ENCODE measurements at places on chromosomes 4 and X.

DNA sequence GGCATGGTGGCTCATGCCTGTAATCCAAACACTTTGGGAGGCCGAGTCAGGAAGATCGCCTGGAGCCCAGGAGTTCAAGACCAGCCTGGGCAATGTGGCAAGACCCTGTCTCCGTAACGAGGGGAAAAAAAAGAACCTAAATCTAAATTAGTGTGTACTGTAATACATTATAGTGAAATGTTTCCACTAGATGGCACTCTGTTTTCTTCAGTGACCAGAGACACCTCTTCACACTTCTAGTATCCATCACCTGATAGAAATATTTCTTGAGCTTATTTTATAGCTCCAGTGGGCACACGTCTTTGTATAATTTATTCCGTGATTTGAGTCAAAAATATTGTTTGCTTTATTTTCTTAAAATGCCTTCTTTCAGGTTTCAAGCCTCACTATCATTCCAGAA, 600.9 kb upstream of the DIPK2B start:
- no peak for DNase-seq

GRCh38 chr4:57233386-57233785, 123.2 kb upstream of the IGFBP7 start:
- no peak for DNase-seq

DNA sequence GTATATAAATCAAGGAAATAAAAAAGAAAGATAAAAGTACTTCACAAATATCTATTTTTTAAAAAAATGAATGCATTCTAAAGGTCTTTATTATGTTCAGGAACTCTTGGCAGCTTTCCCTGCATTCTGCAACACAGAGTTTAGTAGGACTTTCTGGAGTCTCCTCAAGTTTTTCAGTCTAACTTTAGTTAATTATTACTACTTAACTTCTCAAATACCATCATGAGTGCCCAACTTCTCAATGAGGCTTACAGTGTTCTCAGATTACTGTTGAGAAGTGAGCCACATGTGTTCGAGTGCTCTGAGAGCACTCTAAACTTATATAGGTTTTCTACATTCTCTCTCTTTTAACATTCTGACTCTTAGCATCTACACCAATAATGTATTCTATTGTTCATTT, 1852.9 kb upstream of the PCDH10 start:
- no peak for DNase-seq

DNA sequence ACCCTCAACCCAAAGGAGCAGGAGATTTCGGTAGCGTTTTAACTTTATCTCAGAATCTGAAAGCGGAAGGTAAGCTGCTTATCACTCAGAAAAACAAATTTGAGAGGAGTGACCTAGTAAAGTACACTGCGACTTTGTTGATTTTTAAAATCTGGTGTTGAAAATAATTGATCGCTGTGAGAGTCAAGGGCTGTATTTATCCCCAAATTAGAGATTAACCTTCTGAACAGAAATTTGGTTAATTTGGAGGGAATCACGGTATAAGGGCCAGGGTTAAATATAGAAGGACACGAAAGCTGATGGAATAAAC, 212 bp downstream of the CLCN4 start:
- DNase-seq: no peak

GRCh38 chr4:118270492-118270891, 82.3 kb downstream of the PRSS12 start:
- no peak for DNase-seq

DNA sequence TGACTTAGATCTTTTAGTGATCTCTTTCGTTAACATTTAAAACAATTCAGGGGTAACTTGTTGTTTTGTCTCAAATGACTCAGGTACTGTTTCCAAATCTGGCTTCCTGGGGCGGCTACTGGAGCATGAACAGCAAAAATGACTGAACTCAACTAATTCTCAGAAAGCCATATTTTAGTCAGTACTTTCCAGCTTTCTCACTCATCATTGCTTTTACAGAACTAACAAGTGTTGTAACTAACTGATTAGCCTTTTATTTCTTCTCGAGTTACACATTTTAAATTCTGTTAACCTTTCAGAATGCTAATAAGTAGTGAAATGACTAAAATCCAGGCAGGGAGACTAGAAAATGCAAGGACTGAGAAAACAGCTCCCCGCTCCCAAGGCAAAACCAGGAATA, 55.3 kb downstream of the JADE3 start:
- no peak for DNase-seq

GRCh38 chrX:22041907-22042530, 9.9 kb downstream of the PHEX start:
- peak; percentile 21 for DNase-seq

Data from glutamatergic neuron (in vitro differentiated cells).